ENCODE measurements at places on chromosomes 3 and 15.

- no peak for DNase-seq
Measured at GRCh38 chr3:171351676-171352075, 108.5 kb downstream of the TNIK start.

GRCh38 chr3:16467393-16467792, 46.1 kb downstream of the RFTN1 start:
- no peak for DNase-seq

GRCh38 chr3:183098536-183099025, 715 bp downstream of the MCCC1 start:
- DNase-seq, result no peak

DNA sequence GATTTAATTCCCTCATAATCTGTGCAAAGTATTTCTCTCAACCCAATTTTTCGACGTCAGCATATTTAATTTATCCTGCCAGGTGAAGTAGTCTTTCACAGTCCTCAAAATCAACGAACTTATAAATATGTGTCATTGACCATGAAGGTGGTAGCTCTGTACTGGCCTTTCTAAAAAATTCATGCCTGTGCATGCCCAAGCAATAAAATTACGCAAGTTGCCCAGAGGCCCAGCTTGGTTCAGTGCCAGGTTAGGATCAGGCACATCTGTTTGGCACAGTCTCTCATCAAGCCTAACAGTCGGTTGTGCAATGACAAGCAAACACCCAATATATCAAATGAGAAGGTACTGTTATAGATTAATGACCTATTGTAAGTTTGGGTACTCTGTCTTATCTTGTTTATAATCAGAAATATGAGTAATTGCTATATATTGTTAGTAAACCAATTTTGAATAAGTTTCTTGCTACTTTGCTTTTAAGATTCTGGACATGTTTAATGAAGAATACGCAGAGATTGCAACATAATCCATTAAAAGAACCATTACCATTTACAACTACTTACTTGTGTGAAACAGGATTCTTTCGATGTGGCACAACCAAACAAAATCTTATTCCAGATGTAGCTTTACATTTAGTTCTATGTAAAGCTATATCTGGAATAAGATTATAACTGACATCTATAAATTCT, 159.0 kb upstream of the IL12A start:
- DNase-seq, result no peak

DNA sequence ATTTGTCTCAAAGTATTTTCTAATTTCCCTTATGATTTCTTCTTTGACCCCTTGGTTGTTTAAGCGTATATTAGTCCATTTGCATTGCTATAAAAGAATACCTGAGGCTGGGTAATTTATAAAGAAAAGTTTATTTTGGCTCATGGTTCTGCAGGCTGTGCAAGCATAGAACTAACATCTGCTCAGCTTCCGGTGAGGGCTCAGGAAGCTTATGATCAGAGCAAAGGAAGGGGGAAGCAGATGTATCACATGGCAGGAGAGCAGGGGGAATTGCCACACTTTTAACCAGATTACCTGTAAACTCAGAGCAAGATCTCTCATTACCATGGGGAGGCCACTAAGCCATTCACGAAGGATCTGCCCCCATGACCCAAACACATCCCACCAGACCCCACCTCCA, 148.2 kb downstream of the PDE8A start:
- no peak for DNase-seq

DNA sequence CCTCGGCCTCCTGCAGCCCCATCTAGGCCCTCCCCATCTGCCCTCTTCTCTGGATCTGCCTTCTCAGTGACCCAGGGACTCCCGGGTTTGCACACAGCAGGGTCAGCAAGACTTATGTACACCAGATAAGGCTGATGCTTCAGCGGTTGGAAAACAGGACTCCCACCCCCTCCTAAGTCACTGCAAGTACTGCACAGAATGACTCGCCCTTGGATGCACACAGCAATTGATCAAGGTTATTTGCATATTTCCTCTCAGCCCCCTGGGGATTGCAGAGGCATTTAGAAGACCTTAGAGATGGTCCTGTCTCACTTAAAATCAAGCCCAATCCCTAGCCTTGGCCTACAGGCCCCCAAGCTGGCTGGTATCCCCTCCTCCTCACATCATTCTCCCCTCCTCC, 8.9 kb downstream of the ACAN start:
- DNase-seq, result no peak

GRCh38 chr3:46664971-46665762, 28.3 kb downstream of the ALS2CL start:
- DNase-seq, result peak; percentile 79

DNA sequence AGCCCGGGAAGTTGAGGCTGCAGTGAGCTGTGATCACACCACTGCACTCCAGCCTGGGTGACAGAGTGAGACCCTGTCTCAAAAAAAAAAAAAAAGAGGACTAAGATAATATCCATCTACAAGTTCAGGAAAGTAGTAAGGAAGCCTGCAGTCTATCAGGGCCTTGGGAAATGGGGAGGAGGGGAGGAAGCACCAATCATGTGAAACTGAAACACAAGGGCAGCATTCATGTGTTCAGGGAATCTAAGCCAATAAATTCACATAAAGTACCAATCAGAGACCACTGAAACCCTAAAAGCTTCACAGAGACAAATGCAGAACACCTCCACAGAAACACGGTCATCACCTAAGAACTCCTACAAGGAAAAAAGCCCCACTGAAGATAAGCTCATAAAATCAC, 22.9 kb upstream of the HHATL start:
- DNase-seq, result no peak

DNA sequence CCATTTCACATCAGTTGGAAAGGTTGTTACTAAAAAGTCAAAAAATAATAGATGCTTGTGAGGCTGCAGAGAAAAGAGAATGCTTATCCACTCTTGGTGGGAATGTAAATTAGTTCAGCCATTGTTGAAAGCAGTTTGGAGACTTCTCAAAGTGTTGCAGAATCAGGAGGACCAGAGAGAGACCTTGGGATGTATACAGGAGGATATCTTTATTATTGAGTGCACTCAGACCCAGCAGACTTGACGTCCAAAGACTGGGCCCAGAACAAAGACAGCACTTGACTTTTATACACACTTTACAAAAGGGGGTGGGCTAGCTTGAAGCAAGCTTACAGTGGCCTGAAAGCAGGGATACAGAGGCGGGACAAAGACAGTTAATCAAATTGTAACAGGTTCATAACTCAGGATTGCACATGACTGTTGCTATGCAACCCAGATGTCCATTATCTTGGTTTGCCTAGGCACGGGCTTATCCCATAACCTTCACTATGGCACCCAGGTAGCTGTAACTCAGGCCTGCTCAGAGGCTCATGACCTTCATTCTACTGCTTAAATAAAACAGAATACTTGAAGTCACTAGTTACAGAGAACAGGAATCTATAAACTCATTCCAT, 127.7 kb downstream of the SPATA16 start:
- no peak for DNase-seq

- DNase-seq, result no peak
Measured at GRCh38 chr3:180048103-180048502, 11.4 kb upstream of the PEX5L start.

DNA sequence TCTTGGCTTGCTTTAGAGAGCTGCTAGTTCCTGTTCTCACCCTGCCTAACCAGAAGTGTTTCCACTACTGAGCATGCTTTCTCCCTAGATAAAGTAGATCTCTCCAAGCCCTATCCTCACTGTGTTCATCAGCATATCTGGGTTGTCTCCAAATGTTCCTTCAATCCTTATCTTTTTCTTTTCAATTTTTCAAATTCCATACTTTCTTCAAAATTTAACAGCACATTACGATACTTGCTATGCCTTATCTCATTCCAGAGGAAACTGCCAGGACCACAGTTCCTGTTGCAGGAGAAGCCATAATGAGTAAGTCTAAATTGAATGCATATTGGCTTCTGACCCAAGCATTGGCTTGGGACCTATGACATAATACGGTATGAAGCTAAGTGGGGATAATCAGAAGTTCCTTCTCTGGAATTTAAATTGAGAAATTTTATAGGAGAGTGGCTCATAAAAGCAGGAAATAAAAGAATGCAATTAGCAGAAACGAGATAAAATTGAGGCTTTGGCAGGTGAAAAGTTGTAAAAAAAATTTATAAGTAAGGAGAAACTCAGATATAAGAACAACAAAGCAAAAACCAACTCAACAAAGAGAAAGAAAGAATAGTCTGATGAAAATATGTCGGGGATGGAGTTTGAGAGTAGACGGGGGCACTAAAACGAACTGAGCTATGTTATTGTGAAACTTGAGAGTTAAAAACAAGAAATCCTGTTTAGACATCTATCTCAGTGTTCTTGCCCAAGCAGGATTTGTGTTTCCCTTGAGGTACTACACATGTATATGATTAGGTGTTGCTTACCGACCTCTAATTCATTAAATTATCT, 631.7 kb upstream of the CCDC54 start:
- no peak for DNase-seq
